Activated CD4-positive, alpha-beta T cell treated with anti-CD3 and anti-CD28 coated beads, Interleukin-2, amount 10 ng/mL, durations not matched to agents 7 days and 5 days (primary cell): ENCODE measurements at places on chromosomes 7 and 10.

GRCh38 chr10:117412469-117413010, 37.3 kb upstream of the PDZD8 start:
- no peak for DNase-seq

- DNase-seq, result no peak
Observed at GRCh38 chr7:105713488-105714465, 132.5 kb upstream of the EFCAB10 start.

GRCh38 chr10:43610636-43611035, 4.4 kb downstream of the ZNF485 start:
- DNase-seq, result no peak

- DNase-seq, result no peak
Observed at GRCh38 chr7:101232141-101232850, 5.3 kb downstream of the CLDN15 start.

- DNase-seq, result no peak
Observed at GRCh38 chr10:90306187-90306586, 551.7 kb downstream of the HTR7 start.

- no peak for DNase-seq
Observed at GRCh38 chr7:137981668-137982067, 20.2 kb downstream of the CREB3L2 start.

- no peak for DNase-seq
Observed at GRCh38 chr7:44384586-44385433, 59.4 kb upstream of the CAMK2B start.

GRCh38 chr7:100641463-100641859, at the start of gene TFR2:
TFR2 (minus strand) TSS chr7:100641552; CDS start chr7:100641509, 43 bp downstream.
- DNase-seq, result no peak

DNA sequence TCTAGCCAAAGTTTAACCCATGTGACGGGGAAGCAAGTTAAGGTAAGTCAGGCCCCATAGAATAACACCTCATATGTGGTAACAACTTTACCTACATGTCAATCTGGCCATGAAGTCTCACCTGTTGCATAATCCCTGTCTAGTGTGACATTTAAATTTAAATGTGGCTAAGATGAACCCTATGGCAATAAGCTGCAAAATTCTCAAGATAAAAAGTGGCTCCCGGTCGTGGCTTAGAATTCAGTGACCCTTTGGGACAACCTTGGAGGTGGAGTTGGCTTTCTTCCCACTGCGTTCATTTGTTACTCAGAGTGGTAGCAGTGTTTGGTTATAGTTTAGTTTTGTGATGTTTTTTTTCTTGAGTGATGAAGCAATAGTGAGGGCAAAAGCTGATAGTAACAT, 90.6 kb downstream of the ARID5B start:
- DNase-seq, result no peak

DNA sequence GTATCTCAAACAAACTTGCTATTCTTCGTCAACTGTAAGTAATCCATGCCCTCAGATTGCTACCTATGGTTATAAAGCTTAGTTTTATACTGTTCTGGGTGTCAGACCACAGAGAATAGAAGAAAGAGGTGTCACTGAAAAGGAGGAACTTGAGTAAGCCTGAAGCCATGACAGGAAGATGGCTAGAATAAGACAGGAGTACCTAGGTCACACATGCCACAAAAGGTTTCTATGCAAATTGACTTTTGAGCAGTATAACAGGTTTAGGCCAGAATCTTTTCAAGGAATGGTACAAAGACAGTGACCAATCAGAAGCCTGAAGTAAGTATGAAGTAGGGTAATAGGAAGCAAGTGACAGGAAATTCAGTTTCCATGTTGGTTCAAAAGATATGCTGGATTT, 23.5 kb downstream of the FBXW4 start:
- DNase-seq, result no peak

- DNase-seq, result no peak
Observed at GRCh38 chr7:151237244-151238189, 5.2 kb downstream of the CHPF2 start.

- no peak for DNase-seq
Observed at GRCh38 chr7:103811290-103811689, 178.2 kb downstream of the RELN start.

DNA sequence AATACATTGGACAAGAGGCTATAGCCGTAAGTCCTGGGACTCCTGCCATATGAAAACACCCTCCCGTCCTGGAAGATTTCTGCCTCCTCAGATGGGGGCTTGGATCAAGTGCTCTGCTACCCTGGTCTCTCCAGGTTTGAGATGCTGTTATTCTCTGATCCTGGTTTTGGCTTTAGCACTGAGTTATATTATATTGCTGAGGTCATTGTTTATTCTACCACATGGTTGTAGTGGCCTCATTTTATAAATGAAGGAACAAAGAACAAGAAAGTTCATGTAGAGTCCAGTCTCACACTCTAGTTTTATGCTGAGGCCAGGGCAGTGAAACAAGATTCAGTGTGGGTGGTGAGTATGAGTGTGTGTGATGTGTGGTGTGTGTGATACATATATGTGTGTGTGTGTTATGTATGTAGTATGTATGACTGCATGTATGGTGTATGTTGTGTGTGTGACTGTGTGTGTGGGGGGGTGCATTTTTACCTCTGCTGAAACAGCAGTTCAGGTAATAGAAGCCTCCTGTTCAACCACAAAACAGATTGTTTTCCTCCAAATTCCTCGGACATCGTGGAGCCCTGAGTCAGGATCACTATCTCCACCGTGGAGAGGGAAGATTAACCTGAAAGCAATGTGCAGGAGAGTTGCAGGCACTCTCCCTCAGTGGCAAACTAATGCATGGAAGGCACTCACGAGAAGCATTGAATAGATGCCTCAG, 80.7 kb downstream of the C7orf25 start:
- no peak for DNase-seq

DNA sequence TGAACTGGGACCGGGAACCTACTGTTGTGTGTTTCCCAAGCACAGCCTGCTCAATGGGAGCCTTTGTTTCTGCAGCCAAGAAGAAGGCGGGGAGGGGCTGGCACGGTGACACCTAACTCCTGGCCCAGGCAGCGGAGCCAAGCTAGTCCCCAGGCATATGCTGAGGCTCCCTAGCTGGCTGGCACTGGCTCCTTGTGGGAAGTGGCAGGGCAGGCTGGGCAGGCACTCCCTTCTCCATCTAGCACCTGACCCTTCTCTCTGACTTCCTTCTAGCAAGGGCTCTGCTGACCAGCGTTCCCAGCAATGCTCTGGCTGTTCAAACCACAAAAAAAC, 325.0 kb downstream of the PLXNA4 start:
- no peak for DNase-seq

DNA sequence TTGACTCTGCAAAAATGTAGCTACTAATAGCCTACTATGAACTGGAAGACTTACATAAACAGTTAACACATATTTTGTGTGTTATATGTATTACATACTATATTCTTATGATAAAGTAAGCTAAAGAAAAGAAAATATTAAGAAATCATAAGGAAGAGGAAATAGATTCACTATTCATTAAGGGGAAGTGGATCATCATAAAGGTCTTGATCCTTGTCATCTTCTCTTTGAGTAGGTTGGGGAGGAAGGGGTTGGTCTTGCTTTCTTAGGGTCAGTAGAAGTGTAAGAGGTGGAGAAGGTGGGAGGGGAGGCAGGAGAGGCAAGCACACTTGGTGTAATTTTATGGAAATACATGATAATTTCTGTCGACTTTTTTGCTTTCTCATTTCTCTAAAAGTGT, 81.3 kb downstream of the NAMPT start:
- no peak for DNase-seq

DNA sequence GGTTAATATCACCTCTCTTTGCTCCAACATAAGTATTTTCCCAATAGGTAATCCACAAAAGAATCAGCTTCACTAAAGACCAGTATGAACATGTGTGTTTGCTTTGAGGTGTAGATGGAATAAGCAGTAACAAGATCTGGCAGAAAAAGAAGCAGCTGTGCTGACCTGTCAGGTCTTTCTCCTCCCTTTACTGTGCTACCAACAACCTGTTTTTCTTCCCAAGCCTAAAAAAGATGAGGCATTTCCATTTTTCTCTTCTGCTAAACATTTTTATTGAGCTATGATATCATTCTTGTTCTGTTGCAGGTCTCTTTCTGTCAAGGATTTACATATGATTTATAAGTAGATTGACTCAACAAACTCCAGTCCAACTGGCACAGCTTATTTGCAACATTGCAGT, 315.2 kb upstream of the GLI3 start:
- no peak for DNase-seq

GRCh38 chr7:102416406-102416805, 17.0 kb upstream of the ORAI2 start:
- no peak for DNase-seq

DNA sequence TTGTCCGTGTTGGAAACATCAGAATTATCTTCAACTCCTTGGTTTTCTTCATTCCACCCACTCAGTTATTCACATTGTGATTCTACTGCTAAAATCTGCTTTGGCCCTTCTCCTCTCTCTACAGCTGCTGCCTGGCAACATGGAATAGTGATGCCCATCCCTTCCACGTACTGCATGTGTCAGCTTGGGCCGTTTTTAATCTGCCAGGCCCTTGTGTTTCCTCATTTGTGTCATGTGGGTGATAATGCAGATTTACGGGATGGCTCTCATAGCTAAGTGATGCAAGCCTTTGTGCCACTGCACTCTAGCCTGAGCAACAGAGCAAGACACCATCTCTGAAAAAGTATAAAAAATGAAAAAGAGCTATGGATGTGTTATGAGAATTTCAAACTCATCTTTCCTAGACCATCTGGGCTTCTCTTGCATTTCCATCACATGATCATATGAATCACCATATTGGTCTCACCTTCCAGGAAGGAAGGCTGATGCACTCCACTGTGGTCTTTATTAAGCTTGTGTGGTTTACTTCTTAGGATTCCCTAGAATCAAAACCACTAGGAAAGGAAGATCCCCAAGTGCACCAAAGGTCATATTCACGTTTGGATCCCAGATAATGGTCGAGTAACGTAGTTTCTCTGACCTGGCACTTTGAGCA, 20.6 kb upstream of the CELF2 start:
- DNase-seq, result no peak

- DNase-seq, result peak; percentile 70
Observed at GRCh38 chr7:149883452-149883861, 9.7 kb downstream of the ATP6V0E2 start.

DNA sequence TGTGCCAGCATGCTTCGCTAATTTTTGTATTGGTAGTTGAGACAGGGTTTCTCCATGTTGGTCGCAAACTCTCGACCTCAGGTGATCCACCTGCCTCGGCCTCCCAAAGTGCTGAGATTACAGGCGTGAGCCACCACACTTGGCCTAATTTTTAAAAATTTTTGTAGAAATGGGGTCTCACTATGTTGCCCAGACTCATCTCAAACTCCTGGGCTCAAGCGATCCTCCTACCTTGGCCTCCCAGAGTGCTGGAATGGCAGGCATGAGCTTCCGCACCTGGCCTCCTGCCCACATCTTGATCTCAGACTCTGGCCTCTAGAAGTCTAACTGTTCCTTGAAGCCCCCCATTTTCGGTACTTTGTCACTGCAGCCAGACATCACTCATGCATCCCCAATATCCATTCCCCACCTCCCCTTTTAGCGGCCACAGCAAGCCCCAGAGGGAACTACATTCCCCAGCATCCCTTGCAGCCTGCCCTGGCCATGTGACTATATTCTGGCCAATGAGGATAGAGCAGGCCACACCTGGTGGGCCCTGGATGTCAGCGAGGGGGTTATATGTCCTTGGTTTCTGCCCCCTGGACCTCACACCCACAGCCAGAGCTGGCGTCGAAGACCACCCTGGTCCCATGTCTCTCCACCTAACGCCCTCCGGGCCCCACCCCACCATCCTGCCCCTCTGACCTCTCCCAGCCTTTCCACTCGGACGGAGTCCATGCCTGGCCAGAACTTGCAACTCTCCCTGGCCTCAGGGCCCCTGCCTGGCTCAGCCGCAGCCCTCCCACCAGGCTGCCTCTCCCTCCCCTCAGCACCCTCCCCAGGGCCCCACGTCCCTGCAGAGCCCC, 33.8 kb downstream of the MICALL2 start:
- no peak for DNase-seq

- no peak for DNase-seq
Observed at GRCh38 chr10:110171032-110171431, 36.4 kb upstream of the MXI1 start.

DNA sequence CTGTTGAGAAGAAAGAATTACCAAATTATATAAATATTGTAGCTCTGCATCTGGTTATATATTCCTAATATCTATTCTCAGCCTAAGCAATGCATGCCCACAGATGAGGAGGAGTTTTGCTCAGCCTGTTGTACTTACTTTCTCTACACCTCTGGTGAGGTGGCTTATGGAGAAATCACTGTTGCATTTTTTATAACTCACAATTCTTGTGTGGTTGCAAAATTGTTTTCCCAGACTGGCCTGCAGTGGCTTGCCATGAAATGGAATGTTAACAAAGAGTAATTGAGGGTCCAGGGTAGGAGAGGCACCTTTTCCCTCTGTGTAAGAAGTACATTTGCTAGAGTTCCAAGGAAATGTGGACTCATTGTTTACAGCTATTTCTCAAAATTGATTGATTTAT, 202.0 kb upstream of the SEMA3E start:
- DNase-seq, result no peak

DNA sequence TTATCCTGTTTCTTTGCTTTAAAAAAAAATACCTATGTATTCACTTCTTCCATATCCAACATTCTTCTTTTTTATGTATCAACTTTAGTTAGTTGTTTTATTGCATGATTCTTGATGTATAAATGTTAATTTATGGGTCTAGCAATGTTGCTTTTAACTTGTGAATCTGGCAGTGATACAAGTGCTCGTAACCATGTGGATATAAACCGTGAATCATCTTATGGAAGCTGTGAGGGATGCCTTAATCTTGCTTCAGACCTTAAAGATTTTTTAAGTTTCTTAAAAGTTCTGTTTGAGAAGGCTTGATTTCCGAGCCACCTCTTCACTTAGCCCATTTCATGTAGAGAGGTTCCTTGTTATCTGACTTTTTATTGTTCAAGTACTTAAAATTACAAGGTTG, 25.9 kb downstream of the HELLS start:
- DNase-seq, result no peak

DNA sequence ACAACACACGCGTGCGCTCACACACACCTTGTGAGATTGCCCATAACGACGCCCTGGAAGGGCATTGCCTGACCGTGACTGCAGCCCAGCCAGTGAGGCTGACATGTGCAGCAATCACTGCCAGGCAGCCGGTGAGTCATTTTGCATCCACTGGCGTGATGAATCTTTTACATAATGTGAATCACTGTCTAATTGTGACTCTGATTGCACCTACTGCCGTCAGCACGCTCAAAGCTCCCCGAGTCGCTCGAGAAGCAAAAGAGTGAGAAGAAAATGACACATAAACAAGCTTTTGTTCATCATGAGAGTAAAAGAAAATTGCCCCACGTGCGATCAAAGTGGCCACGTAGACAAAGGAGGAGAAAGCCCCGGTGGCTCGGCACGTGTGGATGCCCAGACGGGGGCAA, 117.4 kb upstream of the PFKP start:
- DNase-seq, result no peak

GRCh38 chr7:50270531-50271018, 33.9 kb upstream of the IKZF1 start:
- no peak for DNase-seq

GRCh38 chr10:96460316-96460715, 53.4 kb downstream of the TLL2 start:
- no peak for DNase-seq

- peak; percentile 24 for DNase-seq
Observed at GRCh38 chr10:24952143-24952706, at the start of gene PRTFDC1. PRTFDC1 (minus strand) TSS chr10:24952606; CDS start chr10:24952575, 31 bp downstream.

- no peak for DNase-seq
Observed at GRCh38 chr10:63692220-63692896, 171.2 kb downstream of the REEP3 start.
